Eye (tissue), 1 donor: ENCODE measurements at places on chromosomes 5 and 9.

- no peak for DNase-seq
These were observed 401.2 kb upstream of the RORB start for GRCh38 chr9:74095925-74096324.

GRCh38 chr5:144198386-144198785 lies 27.7 kb downstream of the KCTD16 start:
- no peak for DNase-seq

DNA sequence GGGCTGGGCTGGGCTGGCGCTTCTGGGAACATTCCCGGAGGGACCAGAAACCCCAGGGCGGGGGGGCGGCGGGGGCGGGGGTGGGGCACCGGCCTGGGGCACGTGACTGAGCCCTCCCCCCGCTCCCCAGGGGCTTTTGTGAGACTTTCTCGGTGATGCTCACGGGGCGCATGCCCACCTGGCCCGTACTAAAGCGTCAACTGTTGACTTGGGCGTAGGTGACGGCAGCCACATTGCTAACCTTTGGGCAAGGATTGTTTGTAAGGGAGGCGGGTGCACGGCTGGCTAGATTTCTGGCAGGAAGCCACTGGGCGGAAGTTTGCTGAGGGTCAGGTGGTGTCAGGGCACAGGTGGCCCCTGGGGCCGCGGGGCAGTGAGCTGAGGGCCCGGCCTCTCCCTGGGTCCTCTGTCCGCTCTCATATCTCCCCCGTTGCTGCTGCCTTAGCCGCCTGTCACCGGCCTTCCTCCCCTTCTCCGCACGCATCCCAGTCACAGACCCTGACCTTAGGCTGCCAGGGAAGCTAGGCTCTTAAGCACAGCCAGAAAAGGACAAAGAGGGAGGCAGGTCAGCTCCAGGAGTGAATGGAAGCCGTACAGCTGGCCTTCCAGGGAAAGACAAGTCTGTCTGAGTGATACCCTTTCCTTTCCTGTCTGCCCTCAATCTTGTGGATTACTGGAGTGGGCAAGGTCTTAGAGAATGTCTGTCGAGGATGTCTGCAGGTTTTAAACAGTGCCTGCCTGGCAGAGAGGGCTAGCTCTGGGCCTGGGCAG lies 812 bp downstream of the CACFD1 start:
- DNase-seq = peak; percentile 79

- no peak for DNase-seq
These were observed 47.6 kb downstream of the JAKMIP2 start for GRCh38 chr5:147734894-147735293.

DNA sequence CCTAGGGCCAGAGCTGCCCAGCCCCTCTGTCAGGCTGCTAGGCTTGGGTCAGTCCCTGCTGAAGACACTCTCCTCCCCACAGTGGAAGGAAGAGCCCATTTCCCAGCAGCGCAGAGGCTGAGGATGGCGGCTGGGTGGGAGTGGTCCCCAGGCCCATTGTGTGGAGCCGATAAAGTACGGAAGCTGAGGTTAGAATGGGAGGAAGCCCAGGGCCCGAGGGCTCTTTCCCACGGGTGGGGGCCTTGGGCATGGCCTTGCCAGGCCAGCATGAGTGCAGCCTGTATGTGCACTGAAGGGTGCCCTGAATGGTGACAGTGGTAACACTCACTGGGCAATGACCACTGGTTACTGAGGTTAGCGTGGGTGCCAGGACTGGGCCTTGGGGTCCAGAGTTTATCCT lies 125.9 kb downstream of the RGS3 start:
- no peak for DNase-seq

DNA sequence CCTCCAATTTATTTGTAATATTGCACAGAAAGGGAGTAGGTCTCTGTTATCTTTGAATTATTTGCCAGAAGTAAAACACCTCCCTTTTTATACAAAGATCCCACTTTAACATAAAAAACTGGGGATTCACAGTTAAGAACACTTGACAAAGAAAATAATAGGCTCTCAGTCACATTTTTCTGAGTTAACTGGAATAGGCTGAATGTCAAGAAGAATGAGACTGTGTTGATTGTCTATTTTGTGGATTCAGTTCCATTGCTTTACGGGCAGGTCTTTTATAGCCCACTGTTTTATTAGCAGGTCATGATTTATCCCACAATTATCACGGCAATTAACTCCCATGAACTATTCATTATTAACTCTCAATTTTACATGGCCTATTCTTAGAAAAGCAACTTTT lies 427.4 kb downstream of the CTNND2 start:
- no peak for DNase-seq

DNA sequence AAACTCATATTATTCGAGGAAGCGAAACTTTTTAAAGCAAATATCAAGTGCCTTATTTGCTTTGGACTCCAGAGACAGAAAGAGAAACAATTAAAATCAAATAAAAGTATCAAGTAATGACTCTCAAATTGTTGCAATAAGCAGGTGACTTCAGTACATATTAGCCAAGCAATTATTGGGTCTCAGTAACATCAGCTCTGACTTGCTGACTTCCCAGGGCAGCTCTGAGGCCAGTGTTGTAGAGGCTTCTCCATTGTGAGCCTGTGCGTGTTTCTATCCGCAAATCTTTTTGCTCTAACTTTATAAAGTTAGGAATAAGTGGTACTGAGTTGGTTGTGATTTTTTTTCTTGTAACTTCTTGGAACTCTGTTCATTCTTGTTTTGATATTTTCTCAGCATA lies 186.8 kb upstream of the PRLR start:
- no peak for DNase-seq

- no peak for DNase-seq
These were observed 247.1 kb upstream of the CCNG1 start for GRCh38 chr5:163190283-163190682.

GRCh38 chr5:54663866-54664265 lies 146.3 kb downstream of the SNX18 start:
- DNase-seq = peak; percentile 24

DNA sequence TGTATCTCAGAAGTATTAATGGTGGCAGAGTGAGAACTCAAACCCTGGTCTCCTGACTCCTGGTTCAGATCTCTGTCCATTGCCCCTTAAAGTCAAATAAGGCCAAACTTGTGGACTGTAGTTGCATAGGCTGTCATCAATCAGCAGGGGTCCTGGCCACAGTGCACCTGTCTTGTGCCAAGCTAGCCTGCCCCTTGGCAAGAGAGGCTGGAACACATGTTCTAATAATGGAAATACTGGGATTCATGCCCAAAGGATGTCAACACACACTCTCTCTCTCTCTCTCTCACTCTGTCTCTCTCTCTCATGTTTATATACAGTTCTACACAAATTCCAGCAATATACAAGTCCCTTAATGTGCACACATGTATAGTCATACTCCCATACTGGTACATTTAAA lies 44.3 kb downstream of the GLRA1 start:
- DNase-seq = no peak

DNA sequence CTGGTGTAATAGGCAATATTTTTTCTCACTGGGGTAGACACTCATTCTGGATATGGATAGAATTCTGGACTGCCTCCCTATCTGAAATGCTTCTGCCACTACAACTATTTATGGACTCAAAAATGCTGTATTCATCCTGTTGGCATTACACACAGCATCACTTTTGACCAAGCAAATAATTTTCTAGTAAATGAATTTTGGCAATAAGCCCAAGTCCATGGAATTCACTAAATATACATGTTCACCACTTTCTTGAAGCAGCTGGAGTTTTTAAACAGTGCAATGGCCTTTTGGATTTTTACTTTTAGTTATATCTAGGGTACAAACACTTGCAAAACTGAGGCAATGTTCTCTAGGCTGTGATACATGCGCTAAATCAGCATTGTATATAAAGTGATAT lies 724.9 kb upstream of the EDIL3 start:
- no peak for DNase-seq

DNA sequence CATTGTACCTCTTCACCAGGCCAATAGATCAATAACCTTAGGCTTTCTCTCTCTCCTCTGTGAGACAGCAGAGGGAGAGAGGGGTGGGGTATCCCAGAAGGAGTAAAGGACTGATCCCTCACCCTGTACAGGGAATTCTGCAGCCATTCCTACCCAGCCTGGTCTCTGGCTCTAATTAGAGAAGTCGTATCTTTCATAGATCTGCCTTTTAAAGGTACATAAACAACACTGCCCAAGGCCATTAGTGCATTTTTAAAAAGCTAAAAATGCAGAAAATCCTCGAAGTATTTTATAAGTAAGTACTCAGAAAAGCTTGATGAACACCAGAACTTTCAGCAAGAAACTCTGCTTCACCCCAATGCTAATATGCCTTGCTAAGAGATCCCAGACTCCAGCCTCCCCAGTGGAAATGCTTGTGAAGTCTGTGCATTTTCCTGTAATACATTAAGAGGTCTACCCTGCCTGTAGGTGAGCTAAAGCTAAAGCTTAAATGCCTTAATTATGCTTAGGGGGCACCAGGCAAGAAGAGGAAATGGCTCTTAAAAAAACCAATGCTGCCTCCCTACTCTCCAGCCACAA lies 200.0 kb upstream of the ANKRD55 start:
- no peak for DNase-seq

- DNase-seq = no peak
These were observed 303.2 kb downstream of the ZSWIM6 start for GRCh38 chr5:61635271-61635670.

GRCh38 chr5:132321109-132321721 lies 27.0 kb downstream of the SLC22A4 start:
- DNase-seq = no peak

DNA sequence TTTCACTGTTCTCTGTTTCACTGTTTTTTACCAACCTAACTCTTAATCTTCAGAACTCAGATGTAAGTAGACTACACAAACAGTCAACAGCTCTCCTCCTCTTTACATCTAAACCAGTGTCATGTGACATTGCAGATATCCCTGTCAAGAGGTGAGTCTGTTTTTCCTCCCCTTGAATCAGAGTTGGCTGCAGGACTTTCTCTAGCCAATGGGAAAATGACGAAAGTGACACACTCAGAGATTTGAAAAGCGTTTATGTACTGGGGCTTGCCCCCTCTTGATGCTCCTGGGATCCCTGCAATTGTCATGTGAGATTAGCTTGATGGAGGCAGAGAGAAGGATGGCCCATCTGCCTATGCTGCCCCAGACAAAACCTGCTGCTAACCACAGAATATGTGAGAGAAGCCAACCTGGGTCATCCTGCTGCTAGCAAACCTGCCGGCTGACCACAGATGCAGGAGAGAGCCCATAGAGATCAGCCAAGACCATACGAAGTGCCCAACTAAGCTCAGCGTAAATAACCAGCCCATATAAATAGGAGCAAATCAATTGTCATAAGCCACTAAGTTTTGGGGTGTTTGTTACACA lies 111.1 kb downstream of the ASTN2 start:
- peak; percentile 68 for DNase-seq

DNA sequence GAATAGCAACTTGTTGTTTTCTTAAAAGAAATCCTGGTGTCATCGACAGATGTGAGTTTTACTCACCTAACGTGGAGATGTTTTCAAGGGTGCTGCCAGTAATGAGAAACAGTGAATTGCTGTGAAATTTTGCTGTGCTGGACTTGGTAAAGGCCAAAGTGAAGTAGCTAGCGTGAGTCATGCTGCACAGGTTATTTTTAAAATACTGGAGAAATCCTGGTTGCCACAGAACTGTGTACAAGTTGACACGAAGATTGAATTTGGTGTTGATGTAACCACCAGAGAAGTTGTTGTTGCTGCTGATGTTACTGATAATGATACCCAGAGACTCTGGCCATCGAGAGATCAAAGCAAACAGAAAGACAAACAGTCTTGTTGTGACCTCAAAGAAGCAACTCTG lies 187.9 kb upstream of the NFIL3 start:
- DNase-seq = no peak

GRCh38 chr5:74231697-74232096 lies 408.8 kb downstream of the ENC1 start:
- DNase-seq = no peak
